Stimulated activated CD4-positive, alpha-beta T cell treated with anti-CD3 and anti-CD28 coated beads, TNF-alpha, amount 100 ng/mL, for 4 hours (primary cell): ENCODE measurements at places on chromosomes 3 and 15.

DNA sequence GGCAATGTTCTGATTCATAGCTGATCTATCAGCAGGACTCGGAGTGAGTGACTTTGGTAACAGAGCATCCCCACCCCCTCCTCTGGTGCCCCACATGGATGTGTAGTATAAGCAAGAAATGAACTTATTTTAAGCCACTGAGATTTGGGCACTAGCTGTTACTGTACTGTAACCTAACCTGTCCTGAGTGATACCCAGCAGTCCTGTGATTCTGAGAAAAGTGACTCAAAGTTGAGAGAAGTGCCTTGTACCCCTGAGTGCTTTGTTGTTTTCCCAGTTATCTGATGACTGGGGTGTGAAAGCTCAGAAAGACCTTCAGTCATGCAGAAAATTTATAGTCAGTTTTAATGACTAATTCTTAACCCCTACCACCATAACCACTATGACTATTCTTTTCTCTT is 439.9 kb upstream of the RBMS3 start:
- no peak for DNase-seq

DNA sequence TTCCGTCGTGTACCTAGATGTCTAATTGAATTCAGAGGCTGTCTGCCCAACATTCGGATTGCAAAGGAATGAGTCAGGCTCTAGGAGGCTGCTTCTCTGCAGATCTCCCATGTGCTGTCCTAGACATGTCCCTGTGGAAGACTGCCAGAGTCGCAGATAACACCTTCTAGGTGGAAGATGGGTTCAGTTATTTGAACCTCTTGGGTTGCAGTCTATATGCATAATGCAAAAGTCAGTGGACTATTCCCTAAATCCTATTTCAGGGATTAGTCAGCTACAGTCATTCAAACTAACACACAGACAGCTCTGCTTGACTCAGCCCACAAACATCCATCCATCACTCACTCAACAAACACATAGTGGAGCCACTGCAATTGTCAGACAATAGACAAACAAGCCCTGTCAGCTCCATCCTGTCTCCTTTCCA is 300.0 kb upstream of the CTNNB1 start:
- no peak for DNase-seq

GRCh38 chr3:137812023-137812422 is 47.9 kb downstream of the SOX14 start:
- DNase-seq: no peak

DNA sequence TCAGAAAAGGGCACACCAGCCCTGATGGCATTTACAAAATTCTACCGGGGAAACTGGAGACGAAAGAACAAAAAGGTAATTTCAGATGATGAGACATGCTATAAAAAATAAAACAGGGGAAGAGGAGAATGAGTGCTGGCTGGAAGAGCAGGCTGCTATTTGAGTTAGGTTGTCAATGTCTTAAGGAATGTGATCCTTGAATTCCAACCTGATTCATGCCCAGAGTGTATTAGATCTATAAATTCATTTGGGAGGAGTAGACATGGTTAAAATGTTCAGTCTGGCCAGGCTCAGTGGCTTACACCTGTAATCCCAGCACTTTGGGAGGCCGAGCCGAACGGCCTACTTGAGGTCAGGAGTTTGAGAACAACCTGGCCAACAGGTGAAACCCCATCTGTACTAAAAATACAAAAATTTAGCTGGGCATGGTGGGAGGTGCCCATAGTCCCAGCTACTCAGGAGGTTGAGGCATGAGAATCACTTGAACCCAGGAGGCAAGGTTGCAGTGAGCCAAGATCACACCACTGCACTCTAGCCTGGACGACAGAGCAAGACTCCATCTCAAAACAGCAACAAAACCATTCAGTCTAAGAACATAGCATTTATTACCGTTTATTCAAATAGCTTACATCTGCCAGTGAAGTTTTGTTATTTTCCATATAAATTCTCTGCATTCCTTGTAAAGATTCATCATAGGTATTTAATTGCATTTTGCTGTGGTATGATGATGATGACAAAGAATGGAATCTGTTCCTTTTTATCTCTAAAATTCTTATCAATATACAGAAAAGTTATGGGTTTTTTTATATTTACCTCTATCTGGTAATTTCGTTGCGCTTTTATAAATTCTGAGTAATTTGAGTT is 126.7 kb upstream of the NR2E3 start:
- DNase-seq: no peak

- no peak for DNase-seq
These were observed 1218.1 kb downstream of the ROBO2 start for GRCh38 chr3:78257951-78258530.

DNA sequence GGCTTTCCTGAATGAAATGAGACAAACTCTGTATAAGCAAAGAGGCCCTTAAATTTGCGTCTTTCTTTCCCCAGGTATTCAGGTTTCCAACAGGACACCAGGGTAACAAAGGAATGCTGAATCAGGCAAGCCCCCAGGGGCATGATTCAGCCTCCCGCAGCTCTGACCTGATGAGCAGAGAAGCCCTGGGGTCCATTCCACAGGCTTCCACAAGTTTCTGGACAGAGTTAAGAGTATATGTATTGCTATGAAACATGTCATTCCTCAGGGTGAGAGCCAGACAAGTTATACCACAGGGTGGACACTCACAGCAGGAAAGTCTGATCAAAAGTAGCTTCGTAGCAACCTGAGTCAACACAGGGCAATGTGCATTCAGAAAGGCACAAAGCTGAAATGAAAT is 68.1 kb upstream of the CTNNB1 start:
- no peak for DNase-seq

DNA sequence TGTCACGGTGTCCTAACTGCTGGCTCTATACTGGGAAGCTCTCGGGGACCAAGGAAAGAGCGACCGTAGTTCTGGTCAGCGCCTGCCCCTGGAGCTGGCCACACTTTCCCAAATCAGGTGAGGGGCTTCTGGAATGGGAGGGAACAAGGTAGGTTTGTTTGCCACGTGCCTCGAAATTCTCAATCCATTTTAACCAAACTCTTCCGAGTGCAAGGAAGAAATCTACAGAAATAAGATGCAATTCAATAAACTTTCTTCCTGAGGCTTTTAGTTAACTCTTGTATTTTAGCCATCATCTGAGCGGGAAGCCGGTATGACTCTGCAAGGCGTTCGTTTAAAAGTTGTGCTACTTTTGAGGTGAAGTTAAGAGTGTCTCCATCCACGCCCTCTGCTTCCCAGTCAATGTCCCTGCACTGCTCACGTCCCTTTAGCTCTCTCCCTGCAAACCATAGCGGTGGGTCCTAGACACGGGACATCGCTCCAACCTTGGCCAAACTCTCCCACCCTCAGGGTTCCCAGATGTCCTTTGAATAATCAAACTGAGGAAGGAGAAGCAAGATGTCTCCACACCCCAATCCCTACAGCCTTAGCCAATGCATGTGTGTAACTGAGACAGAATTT is 597 bp downstream of the AGTR1 start:
- DNase-seq: no peak

DNA sequence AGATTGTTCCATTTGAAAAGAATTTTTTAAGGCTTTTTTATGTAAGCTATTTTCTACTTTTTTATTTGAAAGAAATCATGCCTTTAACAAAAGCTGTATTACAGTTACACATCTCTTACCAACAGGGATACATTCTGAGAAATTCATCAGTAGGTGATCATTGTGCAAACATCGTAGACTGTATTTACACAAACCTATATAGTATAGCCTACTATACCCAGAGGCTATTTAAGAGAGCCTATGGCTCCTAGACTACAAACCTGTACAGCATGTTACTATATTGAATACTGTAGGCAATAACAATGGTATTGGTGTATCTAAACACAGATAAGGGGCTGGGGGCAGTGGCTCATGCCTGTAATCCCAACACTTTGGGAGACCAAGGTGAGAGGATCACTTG is 43.1 kb downstream of the PEAK1 start:
- DNase-seq: no peak

- DNase-seq: peak; percentile 32
These were observed 50.3 kb downstream of the LHFPL4 start for GRCh38 chr3:9503283-9503682.
